NCI-H2081 (cell line): ENCODE measurements at places on chromosomes 7 and 10.

DNA sequence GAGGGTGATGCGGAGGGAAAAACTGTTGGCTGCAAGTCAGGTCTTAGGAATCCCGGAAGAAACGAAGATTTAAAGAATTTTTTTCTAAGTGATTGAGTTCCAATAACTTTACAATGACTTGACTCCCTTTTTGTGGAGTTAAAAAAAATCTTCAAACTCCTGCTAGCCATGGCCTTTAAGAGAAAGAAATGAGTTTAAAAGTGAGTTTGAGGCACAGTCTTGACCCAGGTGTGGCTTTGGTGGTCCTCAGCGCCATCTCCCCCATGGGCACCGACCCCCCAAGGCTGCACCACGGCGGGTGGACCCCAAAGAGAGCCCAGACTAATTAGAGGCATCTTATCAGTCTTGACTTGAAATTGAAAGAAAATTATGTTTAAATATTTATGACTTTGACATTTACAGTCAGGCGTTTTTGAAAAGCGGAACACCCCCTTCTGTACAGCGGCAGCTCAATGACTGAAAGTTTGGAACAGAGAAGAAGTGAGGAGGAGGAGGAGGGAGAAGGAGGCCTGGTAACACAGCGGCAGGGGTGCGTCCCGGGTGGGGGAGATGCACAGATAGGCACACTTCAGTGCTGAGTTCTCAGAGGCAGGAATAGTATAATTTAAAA is 349.6 kb downstream of the DNAJB6 start:
- DNase-seq: no peak

GRCh38 chr10:128575761-128576160 is 449.5 kb upstream of the MKI67 start:
- no peak for DNase-seq

DNA sequence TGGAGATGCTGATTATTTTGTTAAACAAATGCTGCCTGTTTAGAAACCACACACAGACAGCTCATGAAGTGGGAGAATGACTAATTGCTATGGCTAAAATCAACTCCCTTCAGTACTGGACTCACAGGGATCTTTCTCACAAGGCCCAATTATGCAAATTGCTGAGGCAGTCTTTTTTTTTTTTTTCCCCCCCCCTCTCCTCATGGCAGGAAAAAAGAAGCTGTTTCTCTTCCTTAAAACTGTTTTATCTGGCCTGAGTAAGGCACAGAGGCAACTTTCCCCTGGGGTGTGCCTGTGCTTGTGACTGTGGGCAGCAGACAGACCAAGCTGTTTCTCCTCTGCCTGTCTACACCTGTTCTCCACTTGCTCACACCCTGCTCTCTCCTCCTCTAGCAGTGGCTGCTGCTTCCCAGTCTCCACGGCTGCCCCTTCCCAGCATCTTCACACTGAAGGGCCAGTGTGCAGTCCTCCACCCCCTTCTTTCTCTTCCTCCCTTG is 65.4 kb upstream of the STEAP1B start:
- DNase-seq: no peak

DNA sequence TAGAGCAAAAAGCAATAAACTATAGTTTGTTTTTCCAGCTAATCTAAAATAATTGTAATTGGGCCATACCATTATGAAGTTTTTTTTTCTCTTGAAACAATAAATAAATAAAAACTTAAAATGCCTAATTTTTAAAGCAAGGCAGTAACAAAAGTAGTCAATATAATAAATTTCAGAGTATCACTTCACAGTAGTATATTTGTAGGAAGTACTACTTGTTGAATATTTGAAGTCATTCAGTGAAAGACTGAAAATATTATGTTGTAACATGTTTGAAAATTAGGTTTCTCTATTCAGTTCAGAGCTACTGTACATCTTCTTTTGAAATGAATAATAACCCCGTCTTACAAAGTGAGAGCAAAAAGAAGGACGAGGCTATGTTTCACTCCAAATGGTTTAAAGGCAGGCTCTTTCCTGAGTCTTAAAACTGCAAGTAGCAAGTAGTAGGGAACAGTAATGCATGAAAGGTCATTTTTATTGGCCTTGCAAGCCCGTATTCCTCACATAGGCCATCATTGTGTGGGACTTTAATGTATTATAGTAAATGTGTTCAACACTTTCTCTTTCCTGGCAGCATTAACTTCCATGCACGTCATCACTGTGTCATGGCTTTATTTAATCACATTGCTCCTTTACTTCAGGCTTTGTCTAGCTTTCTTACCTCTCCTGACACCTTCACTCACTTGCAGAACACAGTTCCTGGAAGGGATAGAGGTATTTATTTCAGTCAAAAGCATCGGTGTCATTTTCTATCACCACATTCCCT is 141.4 kb downstream of the VTI1A start:
- DNase-seq: no peak

GRCh38 chr7:138698281-138698680 is 2.9 kb downstream of the SVOPL start:
- DNase-seq: no peak

DNA sequence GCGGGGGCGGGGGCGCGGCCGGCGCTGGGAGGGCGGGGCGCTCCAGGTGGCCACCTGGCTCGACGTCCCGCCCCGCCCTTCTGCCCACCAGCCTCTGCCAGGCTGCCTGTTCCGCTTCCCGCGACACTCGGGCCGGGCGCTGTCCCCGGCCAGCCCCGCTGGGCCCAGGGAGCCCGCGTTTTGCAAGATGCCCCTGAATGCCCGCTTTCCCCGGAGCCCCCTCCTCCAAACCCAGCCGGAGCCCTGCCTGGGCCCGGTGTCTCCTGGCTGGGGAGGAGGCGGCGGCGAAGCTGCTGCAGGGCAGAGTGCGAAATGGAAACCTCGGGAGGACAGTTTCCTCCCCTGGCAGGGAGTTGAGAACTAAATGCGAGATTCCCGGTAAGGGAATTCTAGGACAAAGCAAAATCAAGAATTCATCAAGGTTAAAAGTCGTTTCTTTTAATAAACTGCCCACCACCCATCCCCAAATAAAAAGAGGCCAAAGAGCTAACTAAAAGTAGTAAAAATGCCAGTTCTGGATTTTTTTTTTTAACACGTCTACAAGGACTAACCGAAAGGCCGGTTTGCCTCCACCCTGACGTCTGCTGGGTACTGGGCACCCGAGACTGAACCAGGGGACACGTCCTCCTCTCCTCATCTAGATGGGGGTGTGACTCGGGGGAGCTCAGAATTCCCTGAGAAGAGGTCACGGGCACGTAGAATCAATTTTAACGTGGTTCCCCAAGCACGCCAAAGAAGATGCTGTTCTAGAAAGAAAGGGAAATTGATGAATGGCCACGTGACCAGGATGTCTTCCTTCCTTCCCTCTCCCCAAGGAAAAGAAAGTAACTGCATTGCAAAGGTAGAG is 200.4 kb upstream of the NFE2L3 start:
- DNase-seq: no peak

DNA sequence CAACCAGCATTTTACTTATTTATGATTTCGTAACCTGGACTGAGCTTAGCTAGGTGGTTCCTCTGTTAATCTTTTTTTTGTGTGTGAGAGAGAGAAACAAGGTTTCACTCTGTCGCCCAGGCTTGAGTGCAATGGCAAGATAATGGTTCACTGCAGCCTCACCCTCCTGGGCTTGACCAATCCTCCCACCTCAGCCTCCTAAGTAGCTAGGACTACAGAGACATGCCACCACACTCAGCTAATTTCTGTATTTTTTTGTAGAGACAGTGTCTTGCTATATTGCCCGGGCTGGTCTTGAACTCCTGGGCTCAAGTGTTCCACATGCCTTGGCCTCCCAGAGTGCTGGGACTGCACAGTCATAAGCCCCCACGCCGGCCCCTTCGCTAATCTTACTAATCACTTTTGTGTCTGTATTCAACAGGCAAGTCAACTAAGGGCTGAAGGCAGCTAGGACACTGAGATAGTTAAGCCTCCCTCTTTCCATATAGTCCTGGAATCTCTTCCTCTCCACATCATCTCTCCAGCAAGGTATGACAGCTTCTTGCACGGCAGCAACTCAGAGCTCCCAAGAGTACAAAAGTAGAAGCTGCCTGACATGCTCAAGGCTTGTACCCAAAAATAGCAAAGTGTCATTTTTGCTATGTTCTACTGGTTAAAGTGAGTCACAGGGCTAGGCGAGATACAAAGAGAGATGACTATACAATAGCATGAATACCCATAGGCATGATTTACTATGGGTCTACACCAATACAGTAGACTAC is 11.3 kb downstream of the KMT2C start:
- no peak for DNase-seq

- DNase-seq: no peak
Measured at GRCh38 chr7:133562621-133563020, 309.7 kb downstream of the EXOC4 start.

DNA sequence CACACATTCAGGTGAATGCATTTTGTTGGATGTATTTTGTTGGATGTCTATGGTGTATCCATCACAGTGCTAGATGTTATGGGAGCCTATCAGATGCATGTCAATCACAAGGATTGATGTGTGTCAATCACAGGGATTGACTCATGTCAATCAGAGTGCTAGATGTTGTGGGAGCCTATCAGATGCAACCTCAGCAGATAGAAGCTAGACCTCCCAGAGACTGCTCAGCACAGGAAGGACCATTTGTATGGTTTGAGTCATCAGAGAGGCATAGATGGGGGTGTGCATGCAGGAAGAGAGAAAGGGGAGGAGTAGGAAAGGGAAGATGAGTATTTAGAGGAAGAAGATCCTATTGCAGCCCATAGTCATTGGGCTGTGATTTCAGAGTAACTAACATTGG is 48.3 kb upstream of the PITRM1 start:
- DNase-seq: no peak

- DNase-seq: no peak
Measured at GRCh38 chr10:126496771-126497545, 108.7 kb upstream of the ADAM12 start.

- no peak for DNase-seq
Measured at GRCh38 chr10:13184276-13184675, 22.9 kb downstream of the MCM10 start.

DNA sequence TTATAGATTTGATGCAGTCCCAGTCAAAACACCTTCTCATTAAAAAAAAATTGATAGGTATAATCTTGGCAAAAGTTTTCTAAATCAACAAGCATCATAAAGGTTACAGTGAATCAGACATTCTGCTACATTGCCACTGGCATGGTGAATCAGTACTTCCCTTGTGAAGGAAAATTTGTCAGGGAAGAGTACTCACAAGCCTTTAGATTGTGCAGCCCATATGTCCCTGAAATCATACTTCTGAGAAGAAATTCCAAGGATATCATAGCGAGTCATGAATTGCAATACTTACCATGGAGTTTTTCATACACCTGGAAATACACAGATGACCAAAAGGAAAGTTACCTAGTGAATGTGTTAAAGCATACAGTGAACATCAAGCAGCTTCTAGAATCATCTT is 17.2 kb downstream of the VSTM2A start:
- no peak for DNase-seq

- DNase-seq: no peak
Measured at GRCh38 chr10:22319547-22319979, 1.3 kb upstream of the BMI1 start.

GRCh38 chr7:94512735-94513564 is 3.3 kb downstream of the CASD1 start:
- DNase-seq: no peak

GRCh38 chr10:12848439-12849173 is 152.9 kb downstream of the CCDC3 start:
- no peak for DNase-seq

DNA sequence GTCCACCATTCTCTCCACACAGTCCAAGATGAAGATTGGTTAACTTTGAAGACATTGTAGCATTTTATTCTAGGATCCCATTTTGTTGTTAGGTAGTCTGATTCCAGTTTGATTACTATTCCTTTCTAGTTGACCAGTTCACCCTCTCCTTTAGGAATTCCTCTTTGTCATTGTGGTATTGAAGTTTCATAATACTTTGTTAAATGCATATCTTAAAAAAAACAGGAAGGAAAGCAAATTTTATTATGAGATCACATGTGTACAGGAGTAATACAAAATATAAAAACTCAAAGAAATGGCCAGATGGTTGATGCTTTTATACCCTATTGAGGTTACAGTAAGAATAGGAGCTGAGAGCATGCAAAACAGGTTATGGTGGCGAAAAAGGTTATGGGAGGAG is 15.5 kb upstream of the SEMA3C start:
- no peak for DNase-seq

GRCh38 chr10:108684431-108684830 is 1238.9 kb downstream of the XPNPEP1 start:
- DNase-seq: no peak

- no peak for DNase-seq
Measured at GRCh38 chr10:49099046-49099445, 16.3 kb downstream of the VSTM4 start.

DNA sequence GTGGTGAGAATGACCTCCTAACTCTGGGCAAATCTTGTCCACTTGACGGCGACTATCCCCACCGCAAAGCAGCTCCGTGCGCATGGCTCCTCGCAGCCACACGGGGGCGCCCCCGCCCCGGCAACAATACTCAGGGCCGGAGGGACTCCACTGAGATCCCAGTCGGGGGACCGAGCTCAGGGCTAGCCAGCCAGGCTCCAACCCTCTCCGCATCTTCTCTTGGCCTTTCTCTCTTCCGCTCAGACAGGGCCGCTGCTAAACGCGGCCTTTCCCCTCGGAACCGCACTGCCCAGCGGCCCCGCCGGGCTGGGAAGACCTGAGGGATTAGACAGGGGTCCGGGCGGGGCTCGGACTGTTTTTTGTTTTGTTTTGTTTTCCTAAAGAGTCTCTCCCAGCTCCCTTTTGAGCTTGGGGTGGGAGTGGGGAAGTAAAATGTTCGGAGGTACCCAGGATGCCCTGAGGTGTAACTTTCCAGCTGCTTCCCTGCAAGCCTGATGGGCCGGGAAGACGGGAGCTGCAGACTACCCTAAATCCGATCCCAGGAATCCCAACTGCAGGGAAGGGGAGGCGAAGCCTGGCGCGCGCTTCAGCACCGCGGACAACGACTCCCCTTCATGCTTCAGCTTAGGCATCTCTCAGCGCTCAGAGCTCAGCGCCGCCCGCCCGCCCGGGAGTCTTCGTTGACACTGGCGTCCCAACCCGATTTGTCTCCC is 2.7 kb downstream of the KCNIP2 start:
- DNase-seq: peak; percentile 52

- no peak for DNase-seq
Measured at GRCh38 chr7:83610649-83611304, 38.2 kb downstream of the SEMA3E start.

GRCh38 chr10:100033766-100034418 is 24.1 kb upstream of the DNMBP start:
- no peak for DNase-seq
